ENCODE measurements at places on chromosomes 13 and 19.

GRCh38 chr13:48178126-48178525 lies 54.9 kb upstream of the ITM2B start:
- no peak for DNase-seq

DNA sequence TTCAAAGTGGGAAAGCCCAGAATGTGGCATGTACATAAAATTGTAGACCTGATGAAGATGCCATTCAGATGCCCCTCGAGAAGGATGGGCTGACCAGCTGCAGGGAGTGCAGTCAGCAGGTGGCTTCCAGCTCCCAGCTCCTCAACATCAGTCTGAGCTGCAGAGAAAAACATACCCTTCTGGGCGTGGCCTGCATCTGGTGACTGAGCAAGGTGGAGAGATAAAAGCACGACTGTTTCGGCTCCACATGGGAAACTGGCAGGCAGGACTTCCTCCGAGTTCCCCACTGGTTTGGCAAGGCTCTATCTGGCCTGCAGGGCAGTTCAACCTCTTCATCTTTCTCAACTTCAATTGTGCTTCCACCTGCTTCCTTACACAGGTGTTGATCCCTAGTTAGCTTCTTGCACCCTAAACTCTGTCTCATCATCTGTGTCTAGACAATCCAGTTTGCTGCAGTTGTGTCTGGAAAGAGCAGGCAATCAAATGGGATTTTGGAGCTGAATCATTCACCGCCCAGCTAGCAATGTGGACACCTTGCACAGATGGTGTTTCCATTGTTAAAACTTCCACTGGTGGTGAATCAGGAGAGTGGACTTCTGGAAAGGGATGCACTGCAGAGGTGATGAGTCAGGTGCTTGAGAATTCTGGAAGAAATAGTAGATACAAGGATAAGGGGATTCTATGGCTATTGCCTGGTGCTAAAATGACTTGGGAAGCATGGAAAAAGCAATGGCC lies 56.8 kb downstream of the POLR1D start:
- no peak for DNase-seq

GRCh38 chr13:50226515-50227155 lies 211.4 kb downstream of the KCNRG start:
- no peak for DNase-seq

DNA sequence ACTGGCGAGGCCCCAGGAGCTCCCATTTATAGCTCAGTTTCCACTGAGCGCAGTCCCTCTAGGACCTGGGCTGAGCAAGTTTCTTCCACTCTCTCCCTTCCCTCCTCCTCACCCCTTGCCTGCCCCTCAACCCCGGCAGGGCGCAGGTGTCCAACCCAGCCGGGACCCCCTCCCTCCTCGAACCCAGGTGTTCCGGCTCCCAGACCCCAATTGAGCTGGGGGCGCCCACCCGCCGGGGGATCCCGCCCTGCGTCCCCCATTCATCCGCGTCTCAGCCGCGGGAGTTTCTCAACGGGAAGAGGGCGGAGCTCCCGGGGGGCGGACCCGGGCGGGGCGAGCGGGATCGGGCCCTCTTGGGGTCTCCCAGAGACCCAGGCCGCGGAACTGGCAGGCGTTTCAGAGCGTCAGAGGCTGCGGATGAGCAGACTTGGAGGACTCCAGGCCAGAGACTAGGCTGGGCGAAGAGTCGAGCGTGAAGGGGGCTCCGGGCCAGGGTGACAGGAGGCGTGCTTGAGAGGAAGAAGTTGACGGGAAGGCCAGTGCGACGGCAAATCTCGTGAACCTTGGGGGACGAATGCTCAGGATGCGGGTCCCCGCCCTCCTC lies at the start of gene KIRREL2:
TSS of gene KIRREL2 (plus strand) at position 366 of the 604 bp plus-strand sequence. CDS start at position 575, 209 bp downstream.
- no peak for DNase-seq

- DNase-seq, result no peak
These were observed 21.5 kb upstream of the SERPINE3 start for GRCh38 chr13:51318015-51318414.

DNA sequence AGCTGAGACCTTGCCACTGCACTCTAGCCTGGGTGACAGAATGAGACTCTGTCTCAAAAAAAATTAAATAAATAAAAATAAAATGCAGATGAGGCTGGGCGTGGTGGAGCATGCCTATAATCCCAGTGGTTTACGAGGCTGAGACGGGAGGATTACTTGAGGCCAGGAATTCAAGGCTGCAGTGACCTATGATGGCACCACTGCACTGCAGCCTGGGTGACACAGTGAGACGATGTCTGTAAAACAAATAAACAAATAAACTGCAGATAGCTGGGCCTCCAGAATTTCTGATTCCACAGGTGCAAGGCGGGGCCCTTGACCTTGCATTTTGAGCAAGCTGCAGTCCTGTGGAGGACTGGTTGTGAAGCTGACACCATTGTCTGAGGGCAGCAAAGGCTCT lies 3.1 kb upstream of the MAG start:
- DNase-seq, result no peak

DNA sequence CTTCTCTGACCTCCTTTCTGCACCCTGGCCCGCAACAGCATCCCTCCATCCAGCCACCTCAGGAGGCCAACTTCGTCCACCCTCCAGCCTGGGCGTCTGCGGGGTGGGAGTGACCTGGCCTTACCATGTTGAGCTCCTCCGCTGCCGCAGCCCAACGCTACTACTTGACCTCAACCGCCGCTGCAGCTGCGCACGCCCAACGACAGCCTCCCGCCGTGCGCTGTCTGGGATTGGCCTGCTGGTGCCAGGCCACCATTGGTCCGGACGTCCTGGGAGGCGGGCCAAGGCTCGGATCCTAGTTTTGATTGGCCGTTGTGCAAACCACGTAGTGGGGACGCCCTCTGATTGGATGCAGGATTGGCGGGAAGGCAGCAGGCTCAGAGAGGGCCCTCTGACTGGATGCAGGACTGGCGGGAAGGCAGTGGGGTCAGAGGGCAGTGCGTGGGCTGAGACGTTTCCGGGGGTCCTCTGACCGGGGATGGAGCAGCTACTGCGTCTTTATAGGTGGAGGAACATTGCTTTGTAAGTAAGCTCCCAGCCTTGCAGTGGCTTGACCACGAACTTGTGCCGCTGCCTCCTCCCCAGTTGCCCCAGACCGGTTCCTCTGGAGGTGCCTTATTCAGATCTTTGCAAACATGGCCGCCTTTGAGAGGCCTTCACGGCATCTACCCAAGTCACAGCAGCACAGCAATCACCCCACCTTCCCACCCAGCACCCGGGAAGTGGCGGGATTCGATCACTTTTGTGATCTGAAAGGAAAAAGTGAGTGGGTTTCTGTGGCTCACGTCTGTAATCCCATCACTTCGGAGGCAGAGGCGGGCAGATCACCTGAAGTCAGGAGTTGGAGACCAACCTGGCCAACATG lies at the start of gene TUBA3C:
TSS of gene TUBA3C (minus strand) at position 204 of the 865 bp plus-strand sequence. CDS start at position 127, 77 bp downstream.
- no peak for DNase-seq

DNA sequence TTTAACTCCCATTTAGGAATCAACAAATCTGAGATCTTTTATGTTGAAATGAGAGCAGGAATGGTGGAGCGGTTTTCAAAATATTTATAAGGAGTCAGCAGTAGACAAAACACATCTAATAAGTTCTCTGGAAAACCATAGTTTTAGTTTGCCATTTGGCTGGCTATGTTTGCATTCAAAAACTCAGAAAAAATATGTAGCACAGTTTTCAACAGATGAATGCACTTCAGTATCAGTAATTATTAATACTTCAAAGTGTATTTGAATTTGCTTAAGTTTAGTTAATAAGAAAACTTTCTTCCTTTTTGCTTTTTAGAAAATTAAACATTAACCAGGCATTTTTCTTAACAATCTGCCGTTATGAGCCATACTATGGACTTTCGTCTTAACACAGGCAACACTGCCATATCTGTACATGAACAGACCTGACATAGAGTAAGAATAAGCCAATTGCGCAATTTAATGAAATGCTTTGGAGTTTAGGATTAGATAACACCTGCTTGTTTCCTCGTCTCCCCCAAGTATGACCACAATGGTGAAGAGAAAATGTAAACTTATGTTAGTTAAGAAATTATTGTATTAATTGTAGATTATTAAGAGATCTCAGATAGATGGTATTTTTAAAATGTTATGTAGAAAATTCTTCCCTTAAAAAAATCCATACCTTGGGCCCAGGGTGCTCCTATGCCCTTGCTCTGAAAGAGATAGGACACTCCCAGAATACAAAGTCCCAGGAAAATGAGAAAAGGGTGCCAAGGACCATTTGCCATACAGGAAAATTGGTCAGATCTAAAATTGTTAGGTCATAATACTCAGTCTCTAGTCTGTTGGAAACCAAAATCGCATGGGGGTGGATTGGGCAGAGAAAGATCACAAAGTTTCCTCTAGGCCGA lies 552.3 kb upstream of the ARGLU1 start:
- DNase-seq, result no peak

DNA sequence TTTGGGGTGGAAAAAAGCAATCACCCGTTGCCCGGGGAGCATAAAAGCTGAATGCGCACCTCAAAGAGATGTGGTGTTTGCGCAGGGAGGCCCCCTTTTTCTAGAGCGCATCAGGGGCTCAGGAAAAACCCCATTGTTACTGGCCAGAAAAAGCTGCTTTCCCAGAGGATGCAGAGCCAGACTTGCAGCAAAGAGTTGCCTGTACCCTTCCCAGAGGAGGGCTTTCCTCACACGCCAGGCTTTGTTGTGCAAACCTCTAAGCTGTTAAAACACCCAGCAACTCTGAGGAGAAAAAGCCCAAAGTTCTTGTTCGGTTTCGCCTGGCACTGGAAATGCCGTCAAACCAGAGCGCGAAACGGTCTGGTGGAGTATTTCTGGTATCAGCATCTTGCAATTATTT lies 29.3 kb downstream of the GSX1 start:
- no peak for DNase-seq

GRCh38 chr13:63901630-63902029 lies 2486.0 kb upstream of the PCDH20 start:
- DNase-seq, result no peak

- no peak for DNase-seq
These were observed 4.9 kb upstream of the SMIM17 start for GRCh38 chr19:56637976-56638555.

DNA sequence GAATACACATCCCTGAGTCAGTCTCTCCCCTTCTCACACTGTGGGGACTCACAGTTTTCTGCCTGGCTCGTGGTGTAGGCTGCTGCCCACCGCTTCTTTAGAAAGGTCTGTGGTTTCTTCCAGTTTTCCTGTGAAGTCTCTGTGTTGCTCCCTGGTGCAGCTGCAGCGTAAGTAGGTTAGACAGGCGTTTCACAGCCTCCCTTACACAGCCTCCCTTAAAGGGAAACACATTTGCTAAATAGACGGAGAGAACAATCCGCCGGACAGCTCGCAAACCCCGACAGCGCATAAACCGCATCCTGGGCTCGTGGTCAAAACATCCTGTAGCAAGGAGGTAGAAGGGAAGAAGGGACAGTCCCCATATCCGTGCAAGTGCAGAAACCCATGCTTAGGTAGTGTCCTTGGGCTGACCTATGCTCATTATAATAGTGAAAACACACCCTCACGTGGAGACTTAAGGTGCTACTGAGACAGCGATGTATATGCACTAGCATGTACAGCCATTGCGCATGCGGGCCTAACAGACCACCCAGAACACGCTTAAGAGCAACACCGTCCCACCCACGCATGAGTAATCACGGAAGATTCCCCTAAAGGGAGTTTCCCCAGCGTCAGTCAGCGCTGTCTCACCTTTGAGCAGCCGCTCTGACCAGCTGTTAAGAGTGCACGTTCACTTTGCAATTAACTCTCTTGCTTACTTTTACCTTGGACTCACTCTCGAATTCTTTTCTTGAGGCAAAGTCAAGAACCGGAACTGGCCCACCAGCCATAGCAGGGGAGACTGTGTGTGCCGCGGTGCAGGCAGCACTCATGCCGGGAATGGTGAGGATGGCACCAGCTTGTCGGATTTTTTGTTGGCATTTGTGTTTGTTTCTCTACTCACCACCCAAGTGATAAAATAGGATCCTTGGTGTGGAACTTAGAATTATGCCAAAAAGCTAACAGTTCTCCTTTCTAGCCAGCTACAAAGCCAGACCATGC lies 16.6 kb downstream of the SIGLEC8 start:
- DNase-seq, result peak; percentile 59

- DNase-seq, result no peak
These were observed 38.3 kb upstream of the C19orf12 start for GRCh38 chr19:29753190-29753933.

Data from GM19239 (cell line).